ENCODE measurements at places on chromosomes 12 and 14.

DNA sequence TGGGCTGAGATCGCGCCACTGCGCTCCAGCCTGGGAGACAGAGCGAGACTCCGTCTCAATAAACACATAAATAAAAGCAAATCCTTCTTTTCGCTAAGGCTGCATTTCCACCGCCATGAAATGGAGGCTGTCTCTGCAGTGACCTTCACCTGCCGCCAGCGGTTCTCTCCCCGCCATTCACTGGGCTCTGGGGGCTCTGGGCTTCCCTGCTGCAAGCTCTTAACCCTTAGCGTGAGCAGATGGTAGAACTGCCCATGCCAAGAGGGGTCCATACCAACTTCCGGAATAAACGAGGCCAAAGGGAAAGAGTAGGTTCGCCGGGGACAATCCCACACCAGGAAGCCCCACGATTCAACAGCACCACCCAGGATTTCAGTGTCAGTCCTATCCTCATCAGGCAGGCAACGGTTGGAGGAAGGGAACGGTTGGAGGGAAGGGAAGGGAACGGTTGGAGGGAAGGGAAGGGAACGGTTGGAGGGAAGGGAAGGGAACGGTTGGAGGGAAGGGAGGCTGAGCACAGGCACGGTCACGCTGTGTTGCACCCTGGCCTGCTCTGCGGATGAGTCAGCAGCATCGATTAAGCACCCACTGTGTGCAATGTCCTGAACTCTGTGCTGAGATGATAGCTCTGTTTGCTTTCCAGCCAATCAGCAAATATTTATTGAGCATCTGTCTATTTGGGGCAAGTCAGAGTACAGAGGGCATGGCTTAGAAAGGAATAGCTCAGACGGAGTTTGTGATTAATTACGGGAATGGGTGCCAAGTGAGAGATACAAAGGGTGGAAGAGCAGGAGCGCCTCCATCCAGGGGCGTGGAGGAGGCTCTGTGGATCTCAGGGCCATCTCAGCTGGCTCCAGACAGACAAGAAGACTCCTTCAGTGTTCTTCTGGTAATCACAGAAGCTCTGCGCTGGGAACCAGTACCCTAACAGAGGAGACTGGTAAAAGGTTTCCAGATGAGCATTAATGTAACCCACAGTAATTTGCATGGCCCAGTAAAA, 77.9 kb downstream of the NINJ2 start:
- DNase-seq, result no peak

DNA sequence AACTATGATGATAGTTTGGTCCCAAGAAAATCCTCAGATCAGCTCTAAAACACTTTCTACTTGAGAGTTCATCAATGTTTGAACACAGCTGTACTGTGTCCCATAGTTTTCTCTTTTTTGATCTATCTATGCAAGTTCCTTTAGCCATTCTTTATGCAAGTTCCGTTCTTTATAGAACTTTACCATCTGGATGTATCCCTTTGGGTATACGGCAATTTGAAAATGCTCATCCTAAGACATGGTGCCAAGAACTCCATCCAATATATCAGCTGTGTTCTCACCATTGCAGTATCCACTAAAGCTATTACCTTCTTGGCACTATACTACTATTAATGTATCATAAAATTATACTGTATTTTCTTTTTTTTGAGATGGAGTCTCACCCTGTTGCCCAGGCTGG, 276.9 kb downstream of the NOVA1 start:
- no peak for DNase-seq

DNA sequence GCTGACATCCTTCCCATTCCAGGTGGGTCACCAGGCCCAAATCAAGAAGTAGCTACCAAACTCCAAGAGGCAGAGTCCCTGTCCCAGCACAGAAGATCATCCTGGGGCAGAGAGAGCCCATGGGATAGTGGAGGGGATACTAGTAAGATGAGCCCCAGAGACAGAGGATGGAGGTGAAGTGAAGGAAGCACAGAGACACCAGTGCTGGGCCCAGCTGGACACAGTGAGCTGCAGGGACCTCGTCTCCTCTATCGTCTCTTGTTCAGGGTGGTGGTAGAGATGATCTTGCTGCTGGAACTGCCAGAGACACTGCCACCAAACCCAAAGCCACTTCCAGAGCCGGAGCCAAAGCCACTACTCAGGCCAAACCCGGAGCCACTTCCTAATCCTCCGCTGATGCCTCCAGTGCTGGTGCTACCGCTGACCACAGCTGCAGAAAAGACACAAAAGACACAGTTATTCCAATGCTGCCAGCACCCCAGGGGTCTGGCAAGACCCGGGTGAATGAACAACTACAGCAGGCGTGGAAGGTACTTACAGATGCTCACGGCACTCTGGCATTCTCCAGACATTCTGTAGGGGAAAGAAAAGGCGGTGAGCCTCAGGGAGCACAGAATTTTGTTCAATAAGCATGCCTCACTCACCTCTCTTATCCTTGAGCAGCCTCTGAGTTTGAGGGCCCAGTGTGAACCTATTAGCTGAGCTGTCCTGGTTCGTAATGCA, 6.9 kb downstream of the KRT4 start:
- DNase-seq, result no peak

- DNase-seq, result no peak
These were observed 30.5 kb upstream of the TMEM179 start for GRCh38 chr14:104634886-104635570.

- DNase-seq, result no peak
These were observed 518.6 kb downstream of the NELL2 start for GRCh38 chr12:44357494-44357893.

GRCh38 chr12:15429262-15429661, 107.0 kb downstream of the PTPRO start:
- no peak for DNase-seq

DNA sequence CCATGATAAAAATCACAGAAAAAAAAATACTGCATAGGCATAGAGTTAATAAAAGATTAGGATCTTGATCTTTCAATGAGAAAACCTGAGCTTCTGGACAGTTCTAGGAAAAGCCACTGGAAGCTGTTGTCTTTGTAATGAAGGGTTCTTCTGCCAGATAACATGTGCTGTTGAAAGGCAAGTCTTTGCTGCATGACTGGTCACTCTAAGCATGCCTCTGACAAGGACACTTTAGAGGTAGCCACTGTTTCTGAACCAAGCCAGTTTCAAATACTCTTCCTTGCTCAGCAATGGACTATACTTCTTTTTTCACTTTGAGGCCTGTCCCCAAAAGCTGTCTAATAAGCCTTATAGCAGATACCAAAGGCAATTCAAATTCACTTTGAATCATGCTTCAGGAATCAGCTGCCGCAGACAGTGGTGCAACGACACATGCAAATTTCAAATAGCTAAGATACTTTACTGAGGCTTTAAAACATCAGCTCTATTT, 70.2 kb downstream of the BTG1 start:
- DNase-seq, result peak; percentile 90

- no peak for DNase-seq
These were observed 5.7 kb upstream of the SLCO1A2 start for GRCh38 chr12:21340403-21340802.

DNA sequence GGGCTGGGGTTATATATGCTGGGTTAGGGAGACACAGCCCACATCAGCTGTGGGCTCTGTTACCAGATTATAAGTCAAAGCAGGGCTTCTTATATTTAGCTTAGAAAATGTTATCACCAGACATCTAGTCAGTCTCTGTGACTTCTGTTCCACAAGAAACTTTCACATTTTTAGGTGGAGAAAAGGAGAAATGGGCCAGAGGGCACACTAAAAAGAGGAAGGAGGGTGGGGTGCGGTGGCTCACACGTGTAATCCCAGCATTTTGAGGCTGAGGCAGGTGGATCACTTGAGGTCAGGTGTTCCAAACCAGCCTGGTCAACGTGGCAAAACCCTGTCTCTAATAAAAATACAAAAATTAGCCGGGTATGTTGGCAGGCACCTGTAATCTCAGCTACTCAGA, 28.0 kb upstream of the SLC38A1 start:
- DNase-seq, result no peak
